ENCODE measurements at places on chromosomes 3 and 15.

- no peak for DNase-seq
Observed at GRCh38 chr15:101209285-101209845, 42.5 kb downstream of the CHSY1 start.

GRCh38 chr15:94230883-94231722, at the start of gene MCTP2:
Gene MCTP2, plus strand, starts transcription at chr15:94231561. Its CDS starts 66,705 bp downstream, at chr15:94298266.
- DNase-seq: no peak

- no peak for DNase-seq
Observed at GRCh38 chr3:158794936-158795518, 6.8 kb upstream of the MFSD1 start.

DNA sequence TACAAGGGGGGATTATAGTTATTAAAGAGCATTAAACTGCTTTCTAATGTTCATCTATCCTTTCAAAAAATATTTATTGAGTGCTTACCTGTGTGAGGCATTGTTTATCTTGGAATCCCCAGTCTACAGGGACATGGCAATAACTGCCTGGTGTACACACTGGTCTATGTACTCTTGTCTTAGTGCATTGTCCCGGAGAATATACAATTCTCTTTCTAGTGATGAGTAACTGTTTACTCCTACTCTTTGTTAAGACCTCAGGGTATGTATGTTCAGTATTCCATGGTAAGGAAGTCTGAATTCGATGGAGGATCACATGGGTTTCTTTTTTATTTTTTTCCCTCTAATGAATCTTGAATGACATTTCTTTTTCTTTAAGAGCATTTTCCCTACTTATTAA, 772.4 kb upstream of the NR2F2 start:
- DNase-seq: no peak

DNA sequence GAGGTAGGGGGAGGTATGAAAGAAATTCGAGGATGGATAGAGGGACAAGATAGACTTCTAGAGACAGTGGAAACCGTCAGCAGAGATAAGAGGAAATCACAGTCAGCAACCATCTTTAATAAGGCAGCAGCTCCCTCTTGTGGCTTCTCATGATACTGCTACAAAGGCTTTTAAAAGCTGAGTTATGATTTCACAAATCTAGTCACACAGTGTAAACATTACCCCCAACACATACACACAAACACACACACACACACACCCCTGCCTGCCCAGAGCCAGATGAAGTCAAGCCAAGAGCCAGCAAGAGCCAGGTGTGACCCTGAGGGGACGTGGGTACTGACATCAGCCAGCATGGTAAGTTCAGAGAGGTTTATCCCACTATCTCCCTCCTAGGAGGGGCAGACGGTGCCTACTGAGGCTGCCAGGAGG, 18.9 kb upstream of the TGM5 start:
- DNase-seq: no peak

DNA sequence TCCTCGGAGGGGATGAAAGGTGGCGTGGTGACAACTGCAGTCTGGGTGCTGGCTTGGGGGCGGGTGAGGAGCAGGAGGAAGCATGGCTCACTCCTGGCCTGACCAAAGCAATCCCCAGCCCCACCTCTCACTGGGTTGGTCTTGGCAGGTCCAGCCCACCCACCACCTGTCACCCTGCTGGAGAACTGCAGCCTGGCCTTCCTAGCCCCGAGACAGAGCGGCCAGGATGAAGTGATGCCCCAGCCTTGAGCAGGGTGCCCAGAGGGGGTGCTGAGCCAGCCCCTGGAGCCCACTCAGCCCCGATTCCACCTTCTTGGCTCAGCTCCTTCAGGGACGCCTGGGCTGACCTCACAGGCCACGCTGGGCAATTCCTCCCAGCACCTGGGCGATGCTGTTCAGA, 89.9 kb downstream of the IQSEC1 start:
- DNase-seq: no peak

- DNase-seq: no peak
Observed at GRCh38 chr15:33664947-33665346, 303.4 kb upstream of the CHRM5 start.

- DNase-seq: no peak
Observed at GRCh38 chr3:142892714-142893113, 3.8 kb upstream of the PCOLCE2 start.

DNA sequence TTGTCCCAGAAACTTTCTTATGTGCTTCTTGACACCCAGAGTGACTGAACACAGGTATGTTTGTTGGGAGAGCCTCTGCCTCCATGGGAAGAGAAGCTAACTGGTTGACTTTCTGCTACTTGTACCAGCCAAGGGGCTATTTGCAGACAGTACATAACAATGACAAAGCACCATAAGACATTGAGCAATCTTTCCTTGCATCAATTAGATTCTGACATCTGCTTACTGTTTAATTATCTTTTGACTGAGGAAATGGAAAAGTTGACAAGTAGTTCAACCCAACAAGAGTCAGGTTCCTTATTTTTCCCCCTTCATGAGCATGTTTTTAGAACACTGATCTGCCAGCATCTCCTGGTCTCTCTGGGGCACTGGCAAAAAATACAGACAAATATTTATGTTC, 157.7 kb downstream of the RPLP1 start:
- DNase-seq: no peak

DNA sequence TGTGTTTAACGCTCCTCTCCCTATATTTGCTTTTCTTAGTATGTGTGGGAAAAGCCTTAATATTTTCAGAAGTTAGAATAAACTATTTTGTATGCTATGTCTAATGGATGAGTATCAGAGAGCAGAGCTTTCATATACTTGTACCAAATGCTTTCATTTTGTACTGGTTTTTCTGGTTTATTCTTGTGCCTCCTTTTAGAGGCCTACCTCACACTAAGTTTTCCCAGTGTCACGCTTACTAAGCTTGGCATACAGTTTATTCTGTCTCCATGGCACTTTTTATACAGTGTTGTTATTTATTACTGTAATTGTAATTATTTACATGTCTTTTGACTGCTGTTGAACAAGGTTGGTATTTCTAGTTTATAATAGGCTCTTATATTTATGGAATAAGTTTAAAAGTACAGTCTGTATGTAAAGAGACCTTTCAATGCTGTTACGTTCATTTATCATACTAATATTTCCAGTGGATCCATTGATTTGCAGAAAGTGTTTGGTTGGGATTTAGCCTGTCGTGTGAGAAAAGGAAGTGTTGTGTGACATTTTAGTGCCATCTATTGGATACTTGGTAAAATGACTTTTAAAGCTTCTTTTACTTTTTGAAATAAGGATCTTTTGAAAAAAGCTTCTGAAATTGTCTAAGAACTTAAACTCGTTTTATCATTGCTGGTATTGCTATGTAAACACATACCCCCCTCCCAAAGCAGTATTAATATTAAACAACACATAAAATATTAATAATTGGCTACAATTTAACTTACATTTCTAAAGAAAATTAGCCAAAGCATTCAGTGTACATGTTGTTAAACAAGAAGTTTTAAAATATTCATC, 5.2 kb upstream of the EBLN2 start:
- DNase-seq: no peak

DNA sequence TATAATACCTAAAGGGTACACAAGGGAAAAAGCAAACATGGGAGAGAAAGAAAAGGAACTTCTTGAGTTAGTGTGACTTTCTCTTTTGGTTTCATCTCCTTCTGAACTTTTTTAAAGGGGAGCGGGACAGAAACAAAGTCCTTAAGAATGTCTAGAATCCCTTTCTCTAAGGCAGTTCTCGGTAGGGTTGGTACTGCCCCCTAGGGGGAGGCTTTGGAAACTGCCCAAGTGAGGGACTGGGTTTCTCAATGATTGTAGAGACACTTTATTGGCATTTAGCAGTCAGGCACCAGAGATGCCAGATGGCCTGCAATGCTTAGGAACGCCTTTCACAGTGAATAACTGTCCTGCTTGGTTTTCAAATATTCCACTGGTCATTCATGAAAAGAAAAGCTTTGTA, 172.7 kb downstream of the WDR72 start:
- DNase-seq: no peak

DNA sequence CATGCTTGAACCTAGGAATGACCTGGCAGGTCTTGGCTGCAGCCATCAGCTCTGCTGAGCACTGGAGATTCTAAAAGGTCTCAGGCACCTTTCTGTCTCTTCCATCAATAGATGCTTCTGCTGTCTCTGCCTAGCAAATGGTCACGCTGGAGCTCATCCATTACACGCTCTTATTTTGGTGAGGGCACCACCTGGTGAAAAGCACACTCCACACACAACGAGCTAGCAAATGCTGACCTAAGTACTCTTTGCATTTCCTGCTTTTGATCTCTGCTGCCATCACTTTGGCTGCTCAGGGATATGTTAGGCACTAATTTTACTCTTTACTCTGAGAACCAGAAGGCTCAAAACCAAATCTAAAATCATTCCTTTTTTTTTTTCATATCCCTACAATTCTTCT, 91.3 kb downstream of the RAB11A start:
- no peak for DNase-seq

DNA sequence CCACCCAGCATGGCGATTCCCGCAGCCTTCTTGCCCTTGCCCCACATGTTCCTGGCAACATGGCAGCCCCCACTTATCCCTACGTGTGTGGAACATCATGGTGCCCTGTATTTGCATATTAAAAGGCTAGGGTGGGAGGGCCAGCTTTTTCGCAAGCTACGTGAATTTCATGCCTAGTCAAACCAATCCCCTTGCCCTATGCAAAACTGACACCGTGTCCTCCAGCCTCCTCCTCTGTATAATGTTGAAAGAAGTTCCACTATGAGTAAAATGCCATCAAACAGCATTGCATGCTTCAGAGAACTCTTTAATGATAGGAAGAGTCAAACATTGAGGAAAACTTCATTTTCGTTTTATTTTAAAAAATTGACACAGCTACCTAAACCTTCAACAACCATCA, 170.9 kb downstream of the IL1RAP start:
- DNase-seq: no peak

Data from SW 1271 (cell line).